ENCODE measurements at places on chromosomes 11 and 22.
A peak's percentile ranks its signal among the peaks of the same experiment; 100 is the strongest.

DNA sequence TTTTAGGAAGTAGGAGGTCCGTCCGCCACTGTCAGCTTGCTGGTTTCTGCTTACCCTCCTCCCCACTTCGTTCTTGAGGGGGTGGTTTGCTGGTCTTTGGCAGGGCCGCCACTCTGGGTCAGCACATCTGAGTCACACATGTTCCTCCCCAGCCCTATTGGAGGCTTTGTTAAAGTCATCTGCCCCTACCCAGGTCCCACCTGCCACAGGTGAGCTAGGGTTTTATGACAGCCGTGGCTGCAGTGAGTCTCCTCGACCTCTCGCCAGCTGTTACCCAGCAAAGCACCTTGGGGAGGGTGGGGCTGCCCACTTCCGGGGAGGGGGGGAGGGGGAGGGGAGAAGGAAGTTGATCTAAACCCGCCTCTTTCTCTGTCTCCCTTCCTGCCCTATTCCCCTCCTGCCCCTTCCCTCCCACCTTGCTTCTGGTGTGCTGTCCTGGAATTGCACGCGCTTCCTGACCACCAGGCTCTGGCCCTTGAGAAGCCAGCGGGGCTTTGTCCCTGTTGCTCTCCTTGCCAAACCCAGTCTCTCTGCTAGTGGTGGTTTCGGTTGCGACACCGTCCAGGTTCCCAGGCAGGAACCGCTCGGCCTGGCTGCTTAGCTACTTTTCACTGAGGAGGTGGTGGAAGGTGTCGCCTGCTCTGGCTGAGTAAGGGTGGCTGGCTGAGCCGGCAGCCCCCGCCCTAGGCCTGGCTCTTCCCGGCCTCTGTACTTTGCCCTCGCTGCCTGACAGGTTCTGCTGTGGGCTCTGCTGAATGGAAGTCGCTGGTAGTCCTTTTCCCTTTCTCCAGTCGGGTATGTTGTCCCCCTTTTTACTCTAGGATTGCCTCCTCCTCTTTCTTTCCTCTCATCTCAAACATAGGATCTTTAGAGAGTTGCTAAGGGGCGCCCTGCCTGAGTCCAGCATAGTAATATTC, 28.5 kb downstream of the RCOR2 start:
- DNase-seq: peak; percentile 29

- DNase-seq: no peak
These were observed 96.5 kb downstream of the RPL27A start for GRCh38 chr11:8779107-8779506.

GRCh38 chr11:117464778-117465177, 137.1 kb downstream of the CEP164 start:
- DNase-seq: no peak

DNA sequence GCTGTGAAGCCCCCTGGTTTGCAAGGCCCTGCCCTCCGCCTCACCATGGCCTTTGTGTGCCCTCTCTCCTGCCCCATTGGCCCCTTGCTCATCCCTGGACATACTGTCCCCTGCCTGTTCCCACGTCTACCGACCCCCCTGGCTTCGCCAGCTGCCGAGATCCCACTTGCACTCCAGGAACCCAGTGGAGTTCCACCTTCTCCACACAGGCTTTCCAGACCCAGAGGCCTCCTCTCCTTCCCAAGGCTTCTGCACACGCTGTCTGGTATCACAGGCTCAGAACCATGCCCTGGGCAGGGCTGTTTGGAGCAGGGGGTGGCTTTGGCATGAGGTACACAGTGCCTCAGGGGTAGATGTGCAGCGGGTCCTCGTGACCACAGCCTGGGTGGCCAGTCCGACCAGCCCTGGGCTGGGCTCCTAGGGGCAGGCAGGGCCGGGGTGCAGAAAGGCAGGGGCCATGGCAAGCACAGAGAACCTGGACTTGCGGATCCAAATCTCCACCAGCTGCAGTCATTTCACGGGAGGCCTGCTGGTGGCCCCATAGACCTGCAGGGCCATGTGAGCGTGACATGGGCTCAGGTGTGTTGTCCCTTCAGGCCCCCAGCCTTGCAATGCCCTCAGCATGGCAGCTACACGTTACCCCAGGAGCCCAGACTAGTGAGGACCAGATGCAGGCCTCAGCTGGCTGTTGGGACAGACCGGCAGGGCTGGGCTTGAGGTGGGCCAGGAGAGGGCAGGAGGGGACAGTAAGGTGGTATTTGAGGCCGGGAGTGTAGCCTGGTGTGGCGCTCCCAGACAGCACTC, 9.5 kb downstream of the GRK2 start:
- DNase-seq: no peak

GRCh38 chr22:38135133-38135706, 24.7 kb upstream of the BAIAP2L2 start:
- no peak for DNase-seq

DNA sequence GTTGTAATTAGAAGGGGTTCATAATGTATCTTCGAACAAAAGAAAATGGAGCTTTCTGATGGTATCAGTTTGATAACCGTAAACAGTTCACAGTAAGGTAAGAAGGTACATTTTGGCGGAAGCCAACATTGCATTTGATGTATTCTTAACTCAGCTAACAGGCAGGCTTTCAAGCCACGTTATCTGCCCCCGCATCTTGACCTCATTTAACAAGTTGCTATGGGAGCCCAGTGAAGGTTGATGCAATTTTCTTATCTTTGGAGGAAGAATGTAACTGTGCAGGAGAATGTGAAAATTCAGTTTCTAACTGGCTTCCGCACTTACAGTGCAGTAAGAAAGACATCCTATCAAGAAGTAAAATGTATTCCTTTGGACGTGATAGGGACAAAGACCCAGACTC, 110.6 kb downstream of the ETS1 start:
- DNase-seq: no peak

DNA sequence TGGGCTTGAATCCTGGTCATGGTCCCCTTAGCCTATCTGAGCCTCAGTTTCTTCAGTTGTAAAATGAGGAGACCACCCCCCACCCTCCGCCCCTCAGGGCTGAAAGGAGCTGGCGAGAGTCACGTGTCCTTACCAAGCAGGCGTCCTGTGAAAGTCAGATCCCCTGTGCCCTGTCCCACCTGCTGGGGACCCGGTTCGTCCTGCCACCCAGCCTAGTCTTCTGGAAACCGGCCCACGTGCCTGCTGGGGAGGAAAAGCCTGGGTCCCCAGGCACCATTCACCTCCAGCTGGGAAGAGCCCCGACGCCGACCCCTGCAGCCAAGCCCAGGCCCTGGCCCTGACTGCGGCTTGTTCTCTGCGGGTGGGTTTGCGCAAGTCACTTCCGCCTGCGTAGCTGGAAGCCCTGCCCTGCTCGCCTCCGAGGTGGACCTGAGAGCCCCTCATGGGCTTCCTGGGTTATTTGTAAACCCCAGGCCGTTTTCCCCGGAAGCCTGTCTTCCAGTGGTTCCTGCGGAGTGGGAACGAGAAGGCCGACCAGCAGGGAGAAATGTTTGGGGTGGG, 679 bp upstream of the SSH3 start:
- no peak for DNase-seq

DNA sequence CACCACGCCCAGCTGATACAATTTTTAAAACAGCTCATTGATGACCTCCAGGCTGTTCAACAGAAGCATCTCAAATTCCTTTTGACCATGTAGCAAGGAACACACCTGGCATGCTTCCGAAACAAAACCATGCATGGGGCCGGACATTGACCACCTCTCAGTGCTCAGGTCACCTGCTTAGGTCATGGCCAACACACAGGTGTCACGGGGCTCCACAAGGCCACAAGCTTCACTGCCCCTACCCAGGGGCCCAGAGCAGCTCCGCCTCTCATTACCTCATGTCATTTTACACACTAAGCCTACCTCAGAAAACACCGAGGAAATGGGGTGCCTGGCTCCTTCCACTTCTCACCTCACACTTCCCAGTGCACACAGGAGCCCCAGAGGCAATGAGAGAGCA, 26.6 kb downstream of the YPEL1 start:
- DNase-seq: no peak

DNA sequence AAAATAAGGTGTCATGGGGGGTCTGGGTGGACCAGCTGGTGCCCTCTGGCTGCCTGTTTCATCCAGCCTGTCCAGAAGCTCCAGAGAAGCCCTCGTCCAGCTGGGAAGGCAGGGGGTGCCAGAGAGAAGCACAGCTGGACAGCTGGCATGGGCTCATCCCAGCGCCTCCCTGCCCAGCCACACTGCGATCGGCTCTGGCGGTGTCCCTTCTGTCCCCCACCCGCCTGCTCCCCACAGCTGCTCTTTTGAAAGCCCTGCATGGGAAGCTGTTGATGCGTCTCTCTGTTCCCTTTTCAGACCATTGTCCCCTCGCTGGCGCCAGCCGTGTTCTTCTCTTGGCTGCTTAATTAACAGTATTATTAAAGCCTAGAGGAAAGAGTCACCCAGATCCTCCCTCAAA, 86.5 kb downstream of the MN1 start:
- DNase-seq: no peak

DNA sequence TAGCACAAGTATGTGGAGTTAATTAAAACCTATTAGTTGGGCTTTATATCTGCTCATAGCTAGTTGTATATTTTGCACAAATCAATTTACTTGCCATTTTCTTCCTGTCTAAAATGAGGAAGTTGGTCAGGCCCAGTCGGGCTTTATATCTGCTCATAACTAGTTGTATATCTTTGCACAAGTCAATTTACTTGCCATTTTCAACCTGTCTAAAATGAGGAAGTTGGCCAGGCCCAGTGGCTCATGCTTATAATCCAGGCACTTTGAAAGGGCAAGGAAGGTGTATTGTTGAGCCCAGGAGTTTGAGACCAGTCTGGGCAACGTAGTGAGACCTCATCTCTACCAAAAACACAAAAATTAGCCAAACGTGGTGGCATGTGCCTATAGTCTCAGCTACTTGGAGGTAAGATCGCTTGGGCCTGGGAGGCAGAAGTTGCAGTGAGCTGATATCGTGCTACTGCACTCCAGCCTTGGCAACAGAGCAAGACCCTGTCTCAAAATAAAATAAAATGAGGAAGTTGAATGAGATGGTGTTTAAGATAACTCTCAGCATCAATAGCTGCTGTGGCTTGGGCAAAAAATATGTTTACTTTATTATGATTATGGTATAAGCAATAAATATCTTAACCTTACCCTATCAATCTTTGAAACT, 1558.6 kb upstream of the RAG2 start:
- no peak for DNase-seq

DNA sequence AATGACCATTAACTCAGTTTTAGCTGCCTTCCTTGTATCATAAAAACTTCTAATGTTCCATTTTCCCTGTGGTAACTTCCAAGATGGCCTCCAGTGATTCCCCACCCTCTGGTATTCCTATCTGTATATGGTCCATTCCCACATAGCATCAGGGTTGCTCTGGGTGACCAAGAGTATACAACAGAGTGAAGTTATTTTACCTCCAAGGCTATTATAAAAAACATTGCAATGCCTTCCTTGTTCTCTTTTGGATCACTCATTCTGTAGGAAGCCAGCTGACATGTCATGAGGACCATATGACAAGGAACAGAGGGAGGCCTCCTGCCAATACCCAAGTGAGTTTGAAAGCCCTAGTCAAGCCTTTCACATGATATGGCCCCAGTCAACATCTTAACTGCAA, 30.1 kb downstream of the ZNF280B start:
- DNase-seq: no peak

Measured in stimulated activated CD8-positive, alpha-beta memory T cell treated with anti-CD3 and anti-CD28 coated beads, Interleukin-15, amount 100 ng/mL, for 24 hours (primary cell).